ENCODE measurements at places on chromosomes 3 and 15.

DNA sequence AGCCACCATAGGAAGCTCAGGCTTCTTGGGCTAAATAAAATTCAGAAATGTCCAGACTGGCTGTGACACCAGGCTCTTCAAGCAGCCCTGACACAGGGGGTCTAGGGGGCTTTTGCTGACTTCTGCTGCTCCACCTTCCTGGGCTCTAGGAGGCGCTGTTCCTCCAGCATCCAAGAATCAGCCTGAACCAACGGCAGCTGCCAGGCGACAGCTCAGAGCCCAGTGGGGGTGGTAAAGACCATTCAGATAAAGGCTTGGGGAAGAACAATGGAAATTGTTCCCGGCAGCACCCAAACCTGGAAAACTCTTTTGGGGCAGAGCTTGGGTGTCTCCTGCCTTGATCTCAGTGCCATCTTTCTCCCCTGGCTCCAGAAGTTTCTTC is 21.6 kb upstream of the PSTPIP1 start:
- no peaks in the 10 kb centered on the region for H3K27me3 ChIP-seq
- DNase-seq: peak; percentile 86
- peak overlapping the region; percentile 36 for H3K27ac ChIP-seq

DNA sequence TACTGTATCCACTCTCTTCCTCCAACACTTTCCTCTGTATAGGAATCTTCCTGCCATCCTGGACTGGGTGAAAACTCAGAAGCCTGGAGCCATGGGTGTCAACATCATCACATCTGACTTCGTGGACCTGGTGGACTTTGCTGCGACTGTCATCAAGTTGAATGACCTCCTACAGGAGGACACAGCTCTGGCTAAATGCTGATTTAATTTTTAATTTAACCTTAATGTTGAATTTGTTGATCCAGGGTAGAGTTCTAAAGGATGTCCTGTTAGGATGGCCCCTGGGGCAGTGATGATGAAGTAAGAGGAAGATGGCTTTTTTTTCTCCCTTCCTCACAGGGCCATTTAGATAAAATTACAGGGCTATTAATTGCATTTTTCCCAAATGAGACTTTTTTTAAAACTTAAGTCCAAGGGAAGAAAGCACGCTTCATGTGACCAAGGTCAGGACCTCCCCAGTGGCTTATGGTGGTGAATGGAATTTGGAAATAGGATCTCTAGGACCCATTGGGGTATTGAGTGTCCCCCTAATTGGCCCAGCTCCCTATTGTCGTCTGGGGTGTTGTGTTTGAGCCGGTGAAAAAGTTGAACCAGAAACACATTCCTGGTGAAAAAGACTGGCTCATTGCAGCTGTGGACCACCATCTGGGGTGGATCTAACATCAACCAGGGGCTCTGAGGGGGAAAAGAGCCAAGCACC is 125.7 kb upstream of the ZBED2 start:
- no peaks in the 10 kb centered on the region for H3K4me1 ChIP-seq
- no peaks in the 10 kb centered on the region for H3K27me3 ChIP-seq
- peaks cover 11% of the 10 kb centered on the region for H3K36me3 ChIP-seq
- no peak for DNase-seq

- no peaks in the 10 kb centered on the region for H3K36me3 ChIP-seq
- no peaks in the 10 kb centered on the region for H3K4me1 ChIP-seq
- H3K27me3 ChIP-seq: peaks cover 1% of the 10 kb centered on the region
- no peak for DNase-seq
- H3K4me3 ChIP-seq: no peak overlapping the region
These were observed 147.4 kb downstream of the DUT start for GRCh38 chr15:48478581-48478980.

GRCh38 chr3:122974764-122975162 is 52.8 kb downstream of the SEMA5B start:
- H3K27me3 ChIP-seq: peaks cover 4% of the 10 kb centered on the region
- H3K4me1 ChIP-seq: peaks cover 14% of the 10 kb centered on the region
- no peaks in the 10 kb centered on the region for H3K36me3 ChIP-seq
- no peak for DNase-seq

DNA sequence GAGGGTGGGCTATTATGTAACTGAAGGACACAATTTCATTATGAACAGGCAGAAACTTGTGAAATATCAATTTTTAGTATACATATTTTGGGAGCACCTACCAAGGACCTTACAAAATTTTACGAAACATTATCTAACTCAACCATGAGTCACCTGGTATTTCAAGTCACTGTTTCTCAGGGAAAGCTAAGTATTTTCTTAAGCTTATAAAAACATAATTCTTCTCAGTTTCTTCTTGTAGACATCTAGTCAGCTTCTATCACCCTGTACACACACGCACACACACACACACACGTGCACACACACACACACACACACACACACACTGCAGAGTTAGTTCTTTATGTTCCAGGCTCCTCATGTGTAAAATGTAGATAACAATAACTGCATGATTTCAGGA is 658.3 kb downstream of the TUSC7 start:
- H3K27me3 ChIP-seq: no peaks in the 10 kb centered on the region
- no peak for DNase-seq
- no peak overlapping the region for H3K4me3 ChIP-seq
- H3K27ac ChIP-seq: no peak overlapping the region

- H3K4me1 ChIP-seq: no peaks in the 10 kb centered on the region
- H3K27me3 ChIP-seq: peaks cover 2% of the 10 kb centered on the region
- H3K27ac ChIP-seq: no peak overlapping the region
- H3K4me3 ChIP-seq: no peak overlapping the region
These were observed 733.5 kb downstream of the NTRK3 start for GRCh38 chr15:87522997-87523396.

DNA sequence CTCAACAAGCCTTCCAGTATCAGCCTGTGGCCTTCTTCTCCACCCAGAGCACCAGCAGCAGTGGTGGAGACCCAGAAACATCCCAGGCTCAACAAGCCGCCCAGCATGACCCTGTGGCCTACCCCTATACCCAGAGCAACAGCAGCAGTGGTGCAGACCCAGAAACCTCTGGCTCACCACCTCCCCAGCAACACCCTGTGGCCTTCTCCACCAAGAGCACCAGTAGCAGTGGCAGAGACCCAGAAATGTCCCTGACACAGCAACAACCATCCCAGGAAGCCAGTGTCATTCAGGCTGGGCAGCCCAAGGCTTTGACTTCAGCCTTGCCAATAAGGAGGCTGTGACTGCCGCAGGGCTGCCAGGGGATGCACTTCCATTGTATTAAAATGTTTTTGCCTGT is 16.3 kb upstream of the EMC3 start:
- DNase-seq: no peak
- no peak overlapping the region for H3K4me3 ChIP-seq
- no peak overlapping the region for H3K27ac ChIP-seq
- H3K36me3 ChIP-seq: peaks cover 31% of the 10 kb centered on the region
- no peaks in the 10 kb centered on the region for H3K27me3 ChIP-seq

- no peaks in the 10 kb centered on the region for H3K27me3 ChIP-seq
- no peaks in the 10 kb centered on the region for H3K36me3 ChIP-seq
- no peak overlapping the region for H3K4me3 ChIP-seq
- H3K27ac ChIP-seq: no peak overlapping the region
These were observed 70.7 kb downstream of the CACNA2D3 start for GRCh38 chr3:54193093-54193492.

Measured in activated CD8-positive, alpha-beta T cell treated with anti-CD3 and anti-CD28 coated beads for 36 hours (primary cell).